ENCODE measurements at places on chromosomes 3 and 15. TPM values are rescaled to one million over a fixed set of nuclear protein-coding genes. Genes with fewer than 3 reads are reported as not detected.
A peak's percentile ranks its signal among the peaks of the same experiment; 100 is the strongest.

- DNase-seq, result peak; percentile 21
These were observed 57.4 kb downstream of the BSN start for GRCh38 chr3:49611719-49612118.

- DNase-seq, result peak; percentile 16
These were observed 84.7 kb upstream of the LMCD1 start for GRCh38 chr3:8416965-8417364.

DNA sequence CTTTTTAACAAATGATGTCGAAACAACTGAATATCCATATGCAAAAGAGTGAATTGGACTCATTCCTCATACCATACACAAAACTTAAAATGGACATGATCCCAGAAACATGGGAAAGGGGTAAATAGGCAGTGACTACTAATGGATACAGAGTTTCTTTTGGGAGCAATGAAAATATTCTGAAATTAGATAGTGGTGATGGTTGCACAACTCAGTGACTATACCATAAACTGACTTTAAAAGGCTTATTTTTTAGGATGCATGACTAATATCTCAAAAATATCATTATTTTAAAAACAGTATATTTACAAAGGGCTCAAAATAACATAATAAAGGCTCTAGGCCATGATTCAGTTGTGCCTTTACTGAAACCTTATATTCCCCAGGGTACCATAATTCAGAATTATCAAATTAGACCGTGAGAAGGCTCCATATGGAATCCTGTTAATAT, 16.3 kb upstream of the ATP13A3 start:
- peak; percentile 73 for DNase-seq

GRCh38 chr3:184639351-184639750, 72.5 kb downstream of the MAGEF1 start:
- DNase-seq, result no peak

DNA sequence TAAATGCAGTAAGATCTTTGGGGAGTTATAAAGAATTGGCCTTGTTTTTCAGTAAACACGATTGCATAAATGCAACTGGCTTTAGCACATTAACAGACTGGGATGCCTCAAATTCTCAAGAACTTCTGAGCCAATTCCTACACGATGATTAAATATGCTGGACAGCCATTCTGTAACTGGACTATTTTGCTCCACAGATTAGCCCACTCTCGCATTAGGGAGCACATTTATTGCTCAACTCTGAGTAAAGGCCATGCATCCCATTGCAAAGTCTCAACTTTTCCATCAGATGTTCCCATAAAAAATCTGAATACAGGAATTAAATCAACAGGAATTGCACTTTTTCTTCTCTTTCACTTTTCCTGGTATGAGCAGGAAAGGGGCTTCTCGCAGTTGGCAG, 66.7 kb upstream of the PRICKLE2 start:
- peak; percentile 92 for DNase-seq

Gene B3GNT5
- 10.4 TPM for total RNA-seq

- DNase-seq, result no peak
These were observed 3.6 kb downstream of the GADL1 start for GRCh38 chr3:30890907-30891306.

Data from fibroblast of the aortic adventitia (primary cell).